D721Med (cell line): ENCODE measurements at places on chromosomes 6 and 20.

GRCh38 chr20:4141291-4142240 lies 126.2 kb upstream of the RNF24 start:
- DNase-seq = no peak

- DNase-seq = no peak
These were observed 9.2 kb upstream of the OSER1 start for GRCh38 chr20:44219791-44220190.

GRCh38 chr6:27650620-27651370 lies 177.9 kb upstream of the ZNF184 start:
- DNase-seq = no peak

GRCh38 chr6:155292711-155293110 lies 21.6 kb downstream of the TFB1M start:
- DNase-seq = no peak

- no peak for DNase-seq
These were observed 219.1 kb downstream of the DOK5 start for GRCh38 chr20:54694516-54694915.

DNA sequence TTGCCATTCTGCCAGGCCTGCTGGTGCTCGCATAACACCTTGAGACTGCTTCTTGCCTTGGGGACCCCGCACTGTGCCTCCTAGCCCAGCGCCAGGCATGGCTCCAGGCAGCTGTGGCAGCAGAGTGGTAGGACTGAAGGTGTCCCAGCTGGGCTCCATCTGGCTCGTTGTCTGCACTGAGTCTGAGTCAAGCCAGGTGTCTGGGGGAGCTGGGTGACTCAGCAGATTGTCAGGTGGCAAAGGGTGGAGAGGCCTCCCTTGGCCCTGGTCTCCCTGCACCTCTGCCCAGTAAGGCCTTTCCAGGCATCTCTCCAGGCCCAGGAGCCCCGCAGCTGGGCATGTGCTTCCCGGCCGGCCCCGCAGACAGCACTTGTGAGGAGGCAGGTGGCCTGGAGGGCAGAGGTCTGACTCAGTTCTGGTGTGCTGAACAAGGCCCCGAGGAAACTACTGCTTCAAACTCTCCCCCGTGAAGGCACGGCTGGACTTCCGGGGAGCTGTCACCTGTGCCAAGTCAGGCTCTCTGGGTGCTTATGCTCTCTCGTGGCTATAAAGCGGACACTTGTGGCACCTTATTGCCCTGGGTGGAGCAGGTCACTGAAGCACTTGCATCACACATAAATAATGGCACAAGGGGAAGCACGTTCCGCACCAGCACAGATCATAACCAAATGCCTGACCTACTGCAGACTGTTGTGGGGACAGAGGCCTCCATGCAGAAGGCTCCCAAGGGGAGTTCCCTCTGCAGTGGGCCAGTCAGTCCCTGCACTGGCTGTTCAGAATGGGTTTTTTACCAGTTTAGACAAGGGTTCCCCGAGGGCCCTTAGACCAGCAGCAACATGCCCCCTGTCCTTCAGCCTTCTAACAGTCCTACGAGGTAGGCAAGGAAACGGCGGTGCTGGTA lies 27.5 kb downstream of the FOXC1 start:
- DNase-seq = no peak

GRCh38 chr20:18287546-18287914 lies 797 bp upstream of the ZNF133 start:
- no peak for DNase-seq

DNA sequence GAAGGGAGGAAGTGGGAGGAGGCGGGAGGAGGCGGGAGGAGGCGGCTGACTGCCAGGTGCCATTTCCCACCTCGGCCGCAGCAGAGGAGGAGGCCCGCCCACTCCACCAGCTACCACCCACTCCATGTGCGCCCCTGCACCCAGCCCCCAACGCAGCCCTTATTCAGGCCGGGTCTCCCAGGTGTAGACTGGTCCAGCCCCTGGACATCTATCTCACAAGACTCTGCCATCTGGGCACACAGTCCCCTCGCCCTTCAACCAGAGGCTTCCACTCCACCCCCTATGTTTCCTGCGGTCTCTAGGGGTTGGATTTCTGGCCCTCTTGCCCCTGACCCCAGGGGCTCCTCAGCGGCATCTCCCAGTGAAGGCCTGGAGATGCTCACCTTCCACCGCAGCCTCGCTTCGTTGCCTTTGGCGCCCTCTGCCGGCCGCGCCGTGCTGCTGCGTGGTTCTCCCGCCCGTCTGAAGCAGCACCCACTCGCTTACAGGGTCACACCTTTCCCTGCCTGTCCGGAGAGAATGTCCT lies 32.6 kb upstream of the FAM83D start:
- peak; percentile 86 for DNase-seq

GRCh38 chr6:154591234-154591633 lies 80.7 kb upstream of the CNKSR3 start:
- no peak for DNase-seq

GRCh38 chr20:39070484-39071231 lies 108.5 kb downstream of the DHX35 start:
- DNase-seq = no peak

DNA sequence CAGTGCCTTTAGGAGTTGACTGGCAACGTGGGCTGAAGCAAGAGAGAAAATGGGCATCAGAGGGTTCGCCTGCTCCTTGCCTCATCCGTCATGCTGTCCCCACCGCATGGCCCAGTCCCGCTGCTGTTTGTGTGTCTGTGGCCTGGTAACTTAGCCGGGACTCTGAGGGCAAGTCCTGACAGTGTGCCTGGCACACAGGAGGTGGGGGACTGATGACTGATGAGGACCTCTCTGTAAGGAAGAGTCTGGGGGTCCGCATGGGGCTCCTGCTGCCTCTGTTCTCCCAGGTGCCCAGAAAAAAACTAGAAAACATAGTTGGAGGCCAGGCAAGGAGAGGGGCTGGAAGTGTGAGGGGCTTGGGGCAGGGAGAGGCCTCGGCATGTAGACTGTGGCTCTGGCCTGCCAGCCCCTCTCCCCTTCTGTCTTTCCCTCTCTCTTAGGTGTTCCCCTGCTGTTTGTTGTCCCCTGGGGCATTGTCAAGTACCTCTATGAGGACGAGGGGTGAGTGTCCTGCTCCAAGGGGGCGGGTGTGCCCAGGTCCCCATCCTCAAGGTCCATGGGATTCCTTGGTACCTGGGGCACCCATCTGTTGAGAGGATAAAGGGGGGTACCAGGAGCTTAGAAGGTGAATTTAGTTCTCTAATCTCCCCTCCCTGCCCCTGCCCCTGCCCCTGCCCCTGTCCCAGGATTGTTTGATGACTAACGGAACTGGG lies 29.5 kb downstream of the GLP1R start:
- no peak for DNase-seq
